ENCODE measurements at places on chromosomes 2 and 18.

- no peak for DNase-seq
Observed at GRCh38 chr2:63194175-63194574, 143.5 kb downstream of the OTX1 start.

- no peak for DNase-seq
Observed at GRCh38 chr2:128103407-128103806, 12.4 kb downstream of the UGGT1 start.

- no peak for DNase-seq
Observed at GRCh38 chr2:21041462-21041861, 2.4 kb downstream of the APOB start.

GRCh38 chr2:68855550-68855949 is 15.6 kb downstream of the BMP10 start:
- no peak for DNase-seq

All from HT-29 (cell line).